Mesothelial cell of epicardium (in vitro differentiated cells): ENCODE measurements at places on chromosomes 12 and 14. TPM values are rescaled to one million over a fixed set of nuclear protein-coding genes. Genes with fewer than 3 reads are reported as not detected.
A peak's percentile ranks its signal among the peaks of the same experiment; 100 is the strongest.

Gene CLEC4C
- not detected in 3 replicates for total RNA-seq

Gene PRDM4
- 33.5 to 35.9 TPM (median 35.1 TPM) in 3 replicates for total RNA-seq

Gene TRHDE
- 1.0 to 1.7 TPM (median 1.4 TPM) in 3 replicates for total RNA-seq

DNA sequence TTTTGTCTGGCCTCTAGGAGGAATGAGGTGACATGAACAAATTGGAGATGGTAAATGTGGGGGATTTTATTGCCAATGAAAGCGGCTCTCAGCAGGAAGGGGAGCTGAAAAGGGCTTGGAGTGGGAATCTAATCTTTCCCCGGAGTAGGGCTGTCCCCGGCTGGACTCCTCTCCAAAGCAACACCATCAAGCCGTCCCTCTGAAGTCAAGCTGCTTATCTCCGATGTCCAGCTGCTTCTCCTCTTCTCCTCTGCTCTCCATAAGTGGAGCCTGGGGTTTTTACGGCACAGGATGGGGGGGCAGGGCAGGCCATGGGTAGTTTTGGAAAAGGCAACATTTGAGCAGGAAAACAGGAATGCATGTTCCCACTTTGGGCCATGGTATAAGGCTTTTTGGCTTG lies 113.5 kb downstream of the TMEM132D start:
- H3K4me3 ChIP-seq: no peak overlapping the region
- H3K4me1 ChIP-seq: no peaks in the 10 kb centered on the region
- H3K27me3 ChIP-seq: no peaks in the 10 kb centered on the region
- no peak for DNase-seq
- no peaks in the 10 kb centered on the region for H3K36me3 ChIP-seq

DNA sequence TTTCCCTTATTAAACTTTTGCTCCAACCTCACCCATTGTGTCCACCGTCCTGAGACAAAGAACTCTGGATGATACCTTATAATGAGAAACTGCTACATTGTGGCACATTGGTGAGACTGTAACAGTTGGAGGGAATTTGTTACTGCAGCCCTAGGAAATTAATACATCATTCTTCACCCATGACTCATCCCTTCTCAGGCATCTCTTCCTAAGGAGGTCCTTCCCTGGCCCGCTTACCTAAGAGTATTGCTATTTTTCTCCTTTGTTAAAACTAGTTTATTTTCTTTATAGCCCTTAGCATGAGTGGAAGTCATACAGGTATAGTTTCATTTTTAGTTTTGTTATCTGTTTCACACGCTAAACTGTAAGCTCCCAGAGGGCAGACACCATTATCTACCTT lies 87.1 kb downstream of the TMEM260 start:
- H3K4me3 ChIP-seq: no peak overlapping the region
- DNase-seq: no peak
- H3K36me3 ChIP-seq: peaks cover 8% of the 10 kb centered on the region
- peaks cover under 1% of the 10 kb centered on the region for H3K4me1 ChIP-seq

GRCh38 chr12:1962051-1963020 lies 41.9 kb downstream of the DCP1B start:
- H3K36me3 ChIP-seq: peaks cover 28% of the 10 kb centered on the region
- no peaks in the 10 kb centered on the region for H3K4me1 ChIP-seq
- no peak overlapping the region for H3K4me3 ChIP-seq
- no peak for DNase-seq
- H3K27me3 ChIP-seq: no peaks in the 10 kb centered on the region

- H3K27ac ChIP-seq: no peak overlapping the region
- peaks cover 2% of the 10 kb centered on the region for H3K36me3 ChIP-seq
- DNase-seq: no peak
- peaks cover 46% of the 10 kb centered on the region for H3K4me1 ChIP-seq
- H3K27me3 ChIP-seq: no peaks in the 10 kb centered on the region
These were observed 71.0 kb downstream of the TMTC2 start for GRCh38 chr12:82757656-82758055.

GRCh38 chr12:99752740-99753139 lies 105.2 kb downstream of the GARIN6 start:
- peaks cover 3% of the 10 kb centered on the region for H3K27me3 ChIP-seq
- no peak overlapping the region for H3K27ac ChIP-seq
- no peaks in the 10 kb centered on the region for H3K4me1 ChIP-seq
- no peak overlapping the region for H3K4me3 ChIP-seq
- DNase-seq: no peak
- H3K36me3 ChIP-seq: peaks cover 5% of the 10 kb centered on the region

GRCh38 chr12:12008232-12008850 lies 62.4 kb upstream of the BCL2L14 start:
- H3K27ac ChIP-seq: no peak overlapping the region
- no peak overlapping the region for H3K4me3 ChIP-seq
- no peak for DNase-seq

DNA sequence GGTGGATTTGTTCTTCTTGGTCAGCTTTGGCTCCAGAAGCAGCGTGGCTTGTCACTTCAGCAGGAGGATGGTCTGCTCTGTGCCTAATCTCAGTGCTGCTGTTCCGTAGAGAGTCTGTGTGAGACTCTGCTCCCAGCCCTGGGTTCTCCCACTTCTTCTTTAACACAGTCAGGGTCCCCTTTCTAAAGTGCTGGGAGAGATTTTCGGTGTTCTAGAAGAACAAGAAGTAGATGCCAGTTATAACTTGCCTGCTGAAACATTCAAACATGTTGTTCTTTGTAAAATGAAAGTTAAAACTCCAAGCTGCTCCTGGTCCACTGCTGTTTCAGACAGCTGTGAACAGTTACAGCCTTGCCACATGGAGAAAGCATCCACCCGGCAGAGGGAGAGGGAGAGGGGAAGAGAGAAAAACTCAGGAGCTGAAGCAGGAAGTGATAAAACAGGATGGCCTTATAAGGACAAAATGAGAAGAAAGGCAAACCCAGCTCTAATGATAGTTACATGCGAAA lies 55.2 kb upstream of the CERS5 start:
- DNase-seq: peak; percentile 57
- H3K4me1 ChIP-seq: peaks cover 29% of the 10 kb centered on the region
- no peaks in the 10 kb centered on the region for H3K27me3 ChIP-seq
- no peak overlapping the region for H3K27ac ChIP-seq

DNA sequence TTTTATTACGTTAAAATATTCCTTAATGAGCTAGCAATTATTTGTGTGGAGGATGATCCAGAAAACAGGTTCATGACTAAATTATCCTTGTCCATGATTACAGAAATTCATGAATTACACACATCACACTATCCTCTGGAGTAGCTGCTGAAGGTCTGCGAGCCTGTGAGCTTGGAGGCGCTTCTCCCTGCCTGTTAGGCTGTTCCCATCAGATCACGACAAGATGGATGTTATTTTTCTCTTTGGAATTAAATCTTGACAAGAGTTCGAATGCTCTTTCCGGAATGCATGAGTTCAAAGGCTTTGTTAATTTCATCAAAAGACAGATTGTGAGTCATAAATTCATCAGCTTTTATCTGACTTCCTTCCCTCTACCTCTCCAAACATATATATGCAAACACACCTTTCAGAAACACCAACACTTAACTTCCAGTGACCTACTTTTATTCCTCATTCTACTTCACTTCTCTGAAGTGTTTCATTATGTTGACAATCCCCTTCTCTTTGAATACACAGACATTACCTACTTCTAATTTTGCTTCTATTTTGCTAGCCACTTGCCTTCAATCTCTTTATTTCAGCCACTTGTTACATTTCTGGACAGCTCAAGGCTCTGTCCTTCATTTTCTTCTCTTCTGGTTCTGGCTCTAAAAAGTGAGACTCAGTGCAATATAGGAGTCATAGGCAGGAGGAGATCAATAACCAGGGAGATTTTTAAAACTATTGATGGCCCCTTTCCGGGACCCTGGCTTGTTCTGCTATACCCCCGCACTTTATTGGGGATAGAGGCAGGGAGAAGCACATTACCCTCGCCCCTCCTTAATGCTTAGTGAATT lies 274.6 kb downstream of the BTG1 start:
- H3K4me3 ChIP-seq: no peak overlapping the region
- no peak for DNase-seq
- H3K27ac ChIP-seq: no peak overlapping the region
- H3K27me3 ChIP-seq: no peaks in the 10 kb centered on the region
- peaks cover 7% of the 10 kb centered on the region for H3K4me1 ChIP-seq

DNA sequence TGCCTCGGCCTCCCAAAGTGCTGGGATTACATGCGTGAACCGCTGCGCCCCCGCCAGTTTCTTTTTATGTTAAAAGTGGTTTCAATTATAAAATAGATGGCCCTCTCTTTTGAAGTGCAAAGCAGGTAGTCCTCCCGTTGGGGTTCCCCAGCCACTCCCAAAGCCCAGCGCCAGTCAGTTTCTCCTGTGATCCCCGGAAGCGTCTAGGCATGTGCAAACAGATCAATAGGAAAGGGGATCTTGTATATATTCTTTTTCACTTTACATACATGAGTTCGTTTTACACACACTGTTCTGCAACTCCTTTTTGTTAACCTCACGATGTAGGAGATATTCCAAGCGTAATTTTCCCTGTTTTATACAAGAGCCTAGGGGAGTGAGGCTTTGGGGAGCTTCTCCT lies 16.3 kb upstream of the DLK1 start:
- H3K4me1 ChIP-seq: peaks cover 32% of the 10 kb centered on the region
- no peak overlapping the region for H3K4me3 ChIP-seq
- H3K36me3 ChIP-seq: no peaks in the 10 kb centered on the region
- H3K27me3 ChIP-seq: peaks cover 4% of the 10 kb centered on the region
- no peak for DNase-seq

GRCh38 chr12:6567112-6567670 lies 900 bp downstream of the NOP2 start:
- H3K4me1 ChIP-seq: peaks cover 14% of the 10 kb centered on the region
- H3K4me3 ChIP-seq: peak overlapping the region; percentile 98
- peaks cover 40% of the 10 kb centered on the region for H3K36me3 ChIP-seq
